Activated CD8-positive, alpha-beta T cell treated with anti-CD3 and anti-CD28 coated beads for 36 hours (primary cell): ENCODE measurements at places on chromosomes 12 and 14. TPM values are rescaled to one million over a fixed set of nuclear protein-coding genes. Genes with fewer than 3 reads are reported as not detected.
A peak's percentile ranks its signal among the peaks of the same experiment; 100 is the strongest.

Gene SCAF11
- 110 TPM for total RNA-seq

Gene RIMBP2
- not detected for total RNA-seq

Gene OVCH1
- not detected for total RNA-seq

Gene LHX5
- not detected for total RNA-seq

Gene ANKS1B
- total RNA-seq: not detected

DNA sequence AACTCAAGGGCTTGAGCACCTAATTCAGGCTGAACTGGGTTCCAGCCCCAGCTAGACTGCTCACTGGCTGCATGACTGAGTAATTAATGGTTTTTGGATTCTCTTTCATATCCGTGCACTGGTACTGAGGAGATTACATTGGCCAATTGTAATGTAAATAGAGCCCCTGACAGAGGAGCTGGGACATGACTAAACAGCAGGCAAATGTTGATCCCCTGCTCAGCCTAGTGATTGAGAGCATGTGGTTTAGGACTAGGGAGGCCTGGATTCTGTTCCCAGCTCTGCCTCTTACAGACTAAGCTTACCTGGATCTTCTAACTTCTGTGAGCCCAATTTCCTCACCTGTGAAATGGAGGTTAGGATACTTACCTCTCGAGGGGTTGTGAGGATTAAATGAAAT lies 204.3 kb downstream of the ESR2 start:
- DNase-seq: no peak

- DNase-seq: peak; percentile 16
Observed at GRCh38 chr12:51103977-51104376, 20.6 kb upstream of the CSRNP2 start.
